NCI-H2029 treated with DMSO at 0.1 percent for 48 hours (cell line): ENCODE measurements at places on chromosomes 3 and 15.

GRCh38 chr3:5250467-5251195, 63.1 kb downstream of the EDEM1 start:
- peak; percentile 85 for DNase-seq

DNA sequence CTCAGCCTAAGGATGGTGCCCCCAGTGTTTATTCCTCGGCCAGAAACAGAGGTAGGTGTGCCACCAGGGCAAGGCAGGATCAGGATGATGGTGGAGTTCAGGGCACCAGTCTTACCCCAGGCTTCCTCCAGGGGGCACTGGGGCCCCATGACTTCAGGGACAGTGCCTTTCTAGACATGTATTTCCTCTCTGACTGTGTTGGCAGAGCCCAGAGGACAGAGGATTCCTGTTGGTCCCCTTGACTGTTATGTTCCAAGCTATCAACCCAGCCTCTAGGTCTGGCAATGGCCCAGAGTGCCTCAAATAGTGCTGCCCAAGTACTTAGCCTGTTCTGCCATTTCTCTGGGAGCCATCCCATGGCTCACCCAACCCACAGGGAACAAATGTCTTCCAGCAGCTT, 2.8 kb downstream of the HEMK1 start:
- DNase-seq, result peak; percentile 4

DNA sequence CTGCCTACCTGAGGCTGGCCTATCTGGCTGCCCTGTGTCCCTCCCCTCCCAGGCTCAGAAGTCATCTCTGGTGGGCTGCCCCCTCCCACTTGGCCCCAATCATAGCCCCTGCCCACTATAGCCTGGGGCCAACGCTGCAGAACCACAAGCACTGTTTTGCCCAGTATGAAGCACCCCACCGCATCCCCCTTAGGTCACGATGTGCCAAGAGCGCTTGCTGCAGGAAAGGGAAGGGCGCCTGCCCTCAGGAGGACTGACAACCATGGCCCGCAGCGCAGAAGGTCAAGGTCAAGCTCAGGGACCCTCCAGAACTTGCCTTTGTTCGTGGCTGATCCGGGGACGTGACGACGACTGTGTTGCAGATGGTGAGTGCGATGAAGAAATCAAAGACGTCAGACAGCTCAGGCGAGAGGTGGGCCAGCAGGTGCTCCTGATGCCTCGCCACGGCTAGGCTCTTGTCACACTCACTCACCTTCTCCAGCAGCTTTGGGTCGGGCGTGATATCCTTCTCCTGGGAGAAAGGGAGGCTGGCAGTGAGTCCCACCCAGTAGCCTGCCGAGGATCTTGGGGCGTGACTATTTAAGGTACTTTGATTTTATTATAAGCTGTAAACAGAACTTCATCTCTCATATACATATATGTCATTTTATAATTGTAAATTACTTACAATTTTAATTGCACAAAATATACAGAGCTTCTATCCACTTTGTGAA, 146.6 kb downstream of the ATP10A start:
- DNase-seq, result no peak

DNA sequence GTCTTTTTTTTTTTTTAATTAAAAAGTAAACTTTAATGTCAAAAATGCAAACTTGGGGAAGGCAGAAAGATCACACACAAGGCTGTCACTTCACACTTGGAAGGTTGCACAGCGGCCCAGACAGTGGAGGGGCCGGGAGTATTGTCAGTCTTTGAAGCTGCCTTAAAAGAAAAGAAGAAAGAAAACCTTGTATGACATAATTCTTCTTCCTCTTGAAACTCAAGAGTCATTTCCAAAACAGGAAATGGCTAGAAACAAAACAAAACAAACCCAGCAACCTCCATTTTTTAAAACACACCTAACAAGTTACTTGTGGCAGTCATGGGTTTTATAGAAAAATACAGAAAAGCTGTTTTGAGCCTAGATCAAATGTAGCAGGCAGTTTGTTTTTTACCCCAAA, 68.1 kb upstream of the MAGI1 start:
- DNase-seq, result no peak

GRCh38 chr3:168071591-168072322, 24.0 kb downstream of the GOLIM4 start:
- no peak for DNase-seq

DNA sequence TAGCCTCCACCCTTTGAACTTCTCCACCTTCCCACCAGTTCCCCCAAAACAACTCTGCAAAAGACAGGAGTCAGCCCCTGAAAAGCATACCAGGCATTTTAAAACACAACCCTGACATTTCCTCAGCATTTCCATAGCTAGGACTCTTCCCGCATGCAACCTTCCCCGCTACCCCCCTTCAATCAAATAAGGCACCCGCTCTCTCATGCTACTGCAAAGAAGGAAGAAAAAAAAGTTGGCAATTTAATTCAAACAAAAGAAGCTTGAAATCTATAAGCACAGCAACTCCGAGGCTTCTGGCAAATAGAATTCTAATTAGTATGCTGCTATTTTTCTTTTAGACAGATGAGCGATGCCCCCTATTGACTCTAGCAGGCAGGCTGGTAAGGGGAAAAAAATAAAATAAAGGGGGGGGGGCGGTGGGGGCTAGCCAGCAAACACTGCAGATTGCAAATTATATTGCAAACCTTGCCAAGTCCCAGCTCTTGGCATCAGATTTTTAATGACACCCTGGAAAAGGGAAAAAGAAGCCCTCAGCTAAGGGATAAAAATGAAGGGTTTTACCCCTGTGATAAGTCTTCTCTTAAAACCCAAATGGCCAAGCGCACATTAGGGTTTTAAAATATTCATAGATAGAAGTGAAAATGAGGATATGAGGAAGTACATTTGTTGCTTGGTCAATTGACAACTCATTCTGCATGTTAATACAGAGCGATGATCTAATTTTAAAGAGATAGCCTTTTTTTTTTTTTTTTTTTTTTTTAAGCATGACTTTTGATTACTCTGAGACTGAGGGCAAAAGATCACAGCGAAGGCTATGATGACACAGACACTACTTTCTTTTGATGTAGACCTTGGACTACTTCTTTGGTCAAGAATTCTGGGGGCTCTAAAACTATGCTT, 255.2 kb downstream of the NR2F2 start:
- no peak for DNase-seq
